AG09309 (cell line): ENCODE measurements at places on chromosomes 3 and 15.

DNA sequence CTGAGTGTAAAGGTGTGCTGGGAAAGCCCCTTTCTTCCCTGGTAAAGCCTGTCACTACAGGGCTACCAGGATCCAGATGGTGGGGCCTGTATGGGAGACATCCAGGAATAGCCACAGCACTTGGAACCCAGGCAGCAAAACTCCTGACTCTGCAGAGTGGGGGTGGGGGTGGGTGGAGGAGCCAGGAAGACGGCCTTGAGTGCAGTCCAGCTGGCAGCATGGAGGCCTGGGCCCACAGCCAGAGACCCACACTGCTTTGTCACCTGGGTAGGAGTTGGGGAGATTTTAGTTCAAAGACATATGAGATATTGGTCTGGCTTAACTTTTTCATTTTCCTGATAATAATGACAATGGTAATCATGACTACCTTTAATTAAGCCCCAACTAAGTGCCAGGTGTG lies 116.7 kb upstream of the MRPS22 start:
- no peak for DNase-seq

- no peak for DNase-seq
Measured at GRCh38 chr15:46502667-46503066, 867.8 kb downstream of the SQOR start.

- no peak for DNase-seq
Measured at GRCh38 chr3:153944084-153944483, 177.1 kb upstream of the ARHGEF26 start.

DNA sequence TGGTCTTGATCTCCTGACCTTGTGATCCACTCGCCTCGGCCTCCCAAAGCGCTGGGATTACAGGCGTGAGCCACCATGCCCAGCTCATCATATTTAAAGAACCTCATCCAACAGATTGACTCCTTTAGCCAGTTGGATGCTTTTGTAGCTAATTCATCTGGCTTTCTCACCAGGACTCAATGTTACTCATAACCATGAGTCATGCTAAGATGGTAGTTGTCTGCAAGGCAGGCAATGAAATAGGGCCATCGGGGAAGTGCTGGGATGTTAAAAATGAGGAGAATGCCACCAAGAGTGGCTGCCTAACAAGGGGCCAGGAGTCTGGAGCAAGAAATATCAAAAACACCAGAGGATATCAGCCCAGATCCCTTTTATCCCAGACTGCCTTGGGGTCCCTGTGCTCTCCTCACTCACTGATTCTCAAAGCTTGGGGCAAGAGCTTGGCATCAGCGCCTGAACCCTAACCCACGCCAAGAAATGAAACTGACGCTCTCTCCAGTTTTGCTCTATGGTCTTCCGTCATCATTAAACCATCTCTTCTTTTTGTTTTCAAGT lies 7.4 kb upstream of the PCOLCE2 start:
- peak; percentile 46 for DNase-seq

- no peak for DNase-seq
Measured at GRCh38 chr3:197471221-197472010, 84.4 kb downstream of the BDH1 start.

GRCh38 chr15:59321000-59321689 lies 51.5 kb downstream of the MYO1E start:
- DNase-seq: no peak

DNA sequence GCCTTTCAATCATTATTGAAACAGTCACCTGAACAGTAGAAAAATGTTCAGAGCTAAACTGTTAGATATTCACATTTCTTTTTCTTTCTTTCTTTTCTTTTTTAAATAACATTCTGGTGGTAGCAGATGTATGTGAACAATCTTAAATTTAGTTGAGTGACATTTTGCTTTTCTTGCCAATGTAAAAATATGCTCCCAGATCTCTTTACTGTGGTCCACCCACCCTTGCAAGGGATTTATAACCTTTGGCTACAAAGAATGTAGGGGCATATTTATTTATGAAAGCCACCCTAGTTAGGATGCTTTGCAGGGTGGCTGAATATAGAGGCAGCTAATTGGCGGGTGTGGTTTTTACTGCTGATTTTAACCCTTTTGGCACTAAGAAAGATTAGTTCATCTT lies 473.9 kb downstream of the MFSD1 start:
- DNase-seq: no peak
